ENCODE measurements at places on chromosomes 3 and 15.

DNA sequence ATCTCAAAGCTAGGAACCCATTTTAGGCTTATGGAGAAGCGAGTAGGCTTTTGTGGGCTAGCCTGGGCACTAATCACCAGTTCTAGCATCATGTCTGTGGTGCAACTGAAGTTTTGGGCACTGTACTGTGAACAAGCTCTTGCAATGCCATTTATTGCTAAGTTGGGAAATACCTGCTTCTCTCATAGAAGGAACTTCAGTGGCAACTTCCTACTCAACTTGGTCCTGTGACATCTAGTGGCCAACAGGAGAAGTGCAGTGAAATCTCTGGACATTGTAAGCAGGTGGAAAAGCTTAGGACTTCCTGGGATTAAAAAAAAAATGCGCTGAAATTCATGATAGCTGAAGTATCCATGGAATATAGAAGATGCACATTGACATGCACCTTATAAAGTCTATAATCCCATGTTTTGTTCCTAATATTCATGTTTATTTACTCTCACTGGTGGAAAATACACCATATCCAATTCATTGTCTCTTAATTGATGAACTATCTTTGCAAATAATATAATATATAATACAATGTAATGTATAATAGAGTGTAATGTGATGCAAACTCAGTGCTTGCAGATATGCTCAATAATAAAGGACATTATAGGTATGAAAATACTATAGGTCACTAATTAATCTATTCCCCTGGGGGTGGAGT, 6.5 kb upstream of the ALDH1A3 start:
- DNase-seq, result peak; percentile 87

GRCh38 chr3:52167240-52167639, 13.0 kb upstream of the POC1A start:
- no peak for DNase-seq

- DNase-seq, result no peak
These were observed 120.5 kb downstream of the XXYLT1 start for GRCh38 chr3:195150181-195151118.

DNA sequence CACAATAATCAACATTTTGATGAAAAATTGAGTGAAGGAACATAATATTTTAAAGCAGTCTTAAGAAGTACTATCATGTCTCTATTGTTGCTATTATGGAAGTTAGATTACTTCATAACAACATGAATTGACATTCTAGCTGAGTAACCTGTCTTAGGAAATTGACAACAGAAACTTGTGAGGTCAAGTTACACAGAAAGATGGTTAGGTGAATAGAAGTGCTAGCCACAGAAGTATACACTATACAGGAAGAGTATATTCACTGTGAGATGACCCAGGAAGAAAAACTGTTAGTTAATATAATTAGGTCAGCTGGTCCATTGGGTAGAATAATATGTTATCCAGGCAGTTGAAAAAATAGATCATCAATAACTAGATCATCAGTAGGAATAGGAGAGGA, 31.2 kb downstream of the MLF1 start:
- no peak for DNase-seq

GRCh38 chr3:196740481-196741248, 1.0 kb downstream of the PAK2 start:
- DNase-seq, result peak; percentile 63

- DNase-seq, result peak; percentile 82
These were observed 34.3 kb downstream of the PRR23E start for GRCh38 chr3:127226946-127227842.

DNA sequence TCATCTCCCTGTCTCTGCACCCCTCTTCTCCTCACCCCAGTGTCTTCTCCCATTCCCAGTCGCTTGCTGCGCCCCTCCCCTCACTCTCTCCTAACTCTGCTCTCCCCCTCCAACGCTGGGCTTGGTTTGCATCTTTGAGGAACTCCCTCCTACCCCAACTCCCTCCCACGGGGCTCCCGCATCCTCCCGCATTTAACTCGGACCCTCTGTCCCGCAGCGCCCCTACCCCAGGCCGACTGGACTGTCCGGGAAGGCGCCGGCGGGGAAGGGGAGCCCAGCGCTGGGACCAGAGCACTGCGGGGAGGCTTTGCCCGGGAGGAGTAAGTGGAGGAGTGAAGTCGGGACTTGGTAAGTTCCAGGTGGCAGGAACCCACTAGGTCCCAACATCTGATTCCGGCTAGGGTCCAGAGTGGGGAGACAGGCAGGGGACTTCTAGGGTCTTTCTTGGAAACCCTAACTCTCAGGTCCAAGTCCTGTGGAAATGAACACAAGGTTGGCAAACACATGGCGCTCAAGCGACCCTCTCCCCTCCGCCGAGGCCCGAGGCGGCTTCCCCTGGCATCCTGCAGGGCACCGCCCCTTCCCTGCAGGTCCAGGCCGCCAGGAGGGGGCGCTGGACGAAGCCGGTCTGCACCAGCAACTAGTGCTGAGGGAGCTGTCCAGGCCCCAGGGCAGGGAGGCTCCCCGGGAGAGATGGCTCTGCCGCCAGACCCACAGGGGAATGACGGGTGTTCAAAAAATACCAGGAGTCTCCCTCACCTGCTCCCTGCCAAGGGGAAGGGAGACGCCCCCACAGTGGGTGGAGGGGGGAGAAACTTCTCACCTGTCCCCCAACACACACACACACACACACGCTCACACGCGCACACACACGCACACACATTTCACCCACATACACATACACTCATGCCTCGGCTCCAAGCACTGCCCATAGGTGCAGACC, 53.2 kb downstream of the LHFPL4 start:
- no peak for DNase-seq

GRCh38 chr3:113125951-113126350, 85.4 kb upstream of the BOC start:
- no peak for DNase-seq

DNA sequence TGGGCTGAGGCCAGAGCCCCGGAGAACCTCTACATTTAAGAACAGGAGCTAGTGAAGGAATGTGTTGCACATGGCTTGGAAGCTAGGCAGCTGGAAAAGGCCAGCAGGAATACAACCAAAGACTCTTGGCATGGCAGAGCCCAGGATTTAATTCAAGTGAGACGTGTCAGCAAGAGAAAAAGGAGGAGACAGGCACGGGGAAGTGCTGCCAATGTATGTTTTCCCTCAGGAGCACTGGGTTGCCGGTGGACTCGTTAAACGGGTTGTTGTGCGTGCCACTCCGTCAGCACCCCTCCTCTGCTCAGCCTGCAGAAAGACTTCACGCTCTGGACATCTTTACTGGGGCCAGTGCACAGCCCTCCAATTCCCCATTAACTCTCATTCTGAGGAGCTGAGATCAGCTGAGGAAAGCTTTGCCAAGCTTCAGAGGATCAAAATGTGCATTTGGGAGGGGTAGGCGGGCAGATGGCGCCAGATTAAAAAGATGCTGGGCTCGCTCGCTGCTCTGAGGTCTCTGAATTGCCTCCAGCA, 103.7 kb downstream of the PDZRN3 start:
- no peak for DNase-seq

GRCh38 chr3:69385723-69386555, at the start of gene FRMD4B:
TSS of gene FRMD4B (minus strand) at chr3:69386088. CDS start at chr3:69385989, 99 bp downstream.
- DNase-seq, result peak; percentile 64

DNA sequence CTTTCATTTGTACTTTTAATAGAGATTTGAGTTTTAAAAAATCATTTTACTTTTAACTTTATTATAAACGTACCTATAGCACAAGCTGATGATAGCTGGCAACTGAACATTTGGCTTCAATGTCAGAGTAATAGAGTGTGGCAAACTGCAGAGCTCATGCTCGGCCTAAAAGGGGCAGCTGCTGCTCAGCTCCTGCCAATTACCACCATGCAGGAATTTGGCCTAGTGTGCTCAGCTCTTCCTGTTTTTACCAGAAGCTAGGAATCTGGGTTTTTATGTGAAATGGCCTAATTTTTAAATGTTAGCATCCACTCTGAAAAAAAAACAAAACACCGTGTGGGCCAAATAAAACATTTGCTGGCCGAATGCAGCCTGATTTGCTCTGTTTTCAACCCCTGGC, 1.8 kb downstream of the IFT122 start:
- DNase-seq, result no peak

GRCh38 chr3:186515125-186515524, 29.1 kb downstream of the CRYGS start:
- no peak for DNase-seq

- DNase-seq, result no peak
These were observed 62.6 kb upstream of the PDZRN3 start for GRCh38 chr3:73687106-73688004.

DNA sequence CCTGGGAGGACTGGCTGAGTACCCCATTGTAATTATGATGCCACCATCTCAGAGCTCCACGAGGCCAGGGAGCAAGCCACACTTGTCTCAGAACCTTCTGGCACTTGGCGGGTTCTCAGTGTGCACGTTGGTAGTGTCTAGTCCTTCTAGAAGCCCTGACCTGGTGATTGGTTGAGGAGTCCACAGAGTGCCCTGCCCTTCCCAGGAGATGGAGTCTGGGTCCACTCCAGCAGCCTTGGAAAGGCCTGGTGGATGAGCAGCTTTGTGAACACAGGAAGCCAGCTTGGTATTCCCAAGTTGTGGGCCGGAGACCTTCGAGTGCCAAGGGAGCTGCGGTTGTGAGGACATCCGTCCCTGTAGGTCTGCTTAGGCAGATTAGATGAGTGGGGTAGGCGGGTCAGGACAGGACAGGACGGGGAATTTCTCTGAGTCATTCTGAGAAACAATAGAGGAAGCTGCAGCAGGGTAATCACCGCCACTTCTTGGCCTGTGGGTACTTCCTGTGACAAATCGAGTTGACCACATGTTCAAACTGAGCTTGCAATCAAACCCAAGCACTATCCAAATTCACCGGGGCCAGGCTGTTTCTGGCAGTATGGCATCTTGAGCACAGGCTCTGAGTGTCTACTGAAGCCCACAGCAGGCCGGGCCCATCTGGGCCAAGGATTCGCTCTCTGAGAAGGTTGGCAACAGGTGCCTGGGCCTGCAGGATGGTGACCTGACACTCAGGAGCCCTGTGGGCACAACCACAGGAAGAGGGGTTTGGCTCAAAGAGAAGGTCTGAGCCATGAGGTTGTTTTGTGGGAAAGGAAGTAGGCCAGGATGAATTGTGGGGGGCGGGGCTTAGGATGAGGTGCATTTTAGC, 71.5 kb upstream of the PLXNA1 start:
- DNase-seq, result peak; percentile 99

- no peak for DNase-seq
These were observed 10.3 kb downstream of the RPS17 start for GRCh38 chr15:82530006-82530405.

DNA sequence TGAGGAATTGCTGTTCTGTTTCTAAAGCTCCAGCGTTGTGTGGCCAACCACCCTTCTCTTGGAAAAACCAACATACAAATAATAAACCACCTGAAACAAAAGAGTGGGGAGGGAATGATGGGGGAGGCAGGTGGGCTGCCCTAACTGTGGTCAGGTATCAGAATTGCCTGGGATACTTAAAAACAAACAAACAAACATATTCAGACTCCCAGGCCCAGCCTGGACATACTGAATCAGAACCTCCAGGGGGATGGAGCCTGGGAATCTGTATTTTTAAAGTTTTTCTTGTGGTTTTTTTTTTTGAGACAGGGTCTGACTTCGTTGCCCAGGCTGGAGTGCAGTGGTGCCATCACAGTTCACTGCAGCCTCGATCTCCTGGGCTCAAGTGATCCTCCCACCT, 4.4 kb downstream of the SLC6A6 start:
- DNase-seq, result no peak

DNA sequence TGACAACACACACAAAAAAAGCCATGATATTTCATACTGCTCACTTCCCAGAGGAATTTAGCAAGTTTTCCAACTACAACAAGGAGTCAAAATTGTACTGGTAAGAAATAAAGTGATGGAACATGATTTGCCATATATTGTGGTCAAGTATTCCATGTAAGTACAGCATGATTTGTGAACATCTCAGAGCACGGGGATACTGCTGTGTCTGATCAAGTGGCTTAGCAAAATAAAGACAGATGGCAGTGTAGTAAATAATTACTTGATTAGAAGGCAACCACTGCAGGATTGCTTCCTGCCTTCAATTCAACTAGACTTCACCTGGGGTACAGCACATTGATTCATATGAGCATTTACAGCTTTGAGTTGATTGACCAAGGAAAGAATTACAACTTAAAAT, 51.6 kb upstream of the DUT start:
- no peak for DNase-seq

DNA sequence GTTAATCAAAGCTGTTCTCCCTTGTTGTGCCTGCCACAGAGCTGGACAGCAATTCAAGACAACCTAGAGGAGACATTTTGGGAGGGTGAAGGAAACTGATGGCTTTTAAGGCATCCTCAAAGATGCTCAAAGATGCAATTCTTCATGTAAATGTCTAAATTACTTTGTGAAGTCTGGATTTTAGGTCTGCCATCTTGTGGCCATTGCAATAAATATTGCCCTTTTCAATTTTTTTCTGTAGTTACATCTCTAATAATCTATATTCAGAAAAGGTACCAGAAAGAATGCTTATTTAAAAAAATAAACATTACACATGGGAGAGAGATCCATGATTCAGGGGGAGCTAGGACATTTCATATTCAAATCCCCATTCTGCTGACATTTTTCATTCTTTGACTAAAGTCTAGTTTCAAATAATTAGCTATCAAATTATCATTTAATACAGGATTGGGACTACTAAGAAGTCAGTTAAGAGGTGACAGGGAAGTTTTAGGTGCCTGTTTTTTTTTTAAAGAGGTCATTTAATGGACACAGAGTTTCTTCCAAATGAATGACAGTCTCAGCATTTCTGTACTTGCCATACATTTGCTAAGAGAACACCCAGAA, 259.8 kb upstream of the WNT5A start:
- peak; percentile 9 for DNase-seq

DNA sequence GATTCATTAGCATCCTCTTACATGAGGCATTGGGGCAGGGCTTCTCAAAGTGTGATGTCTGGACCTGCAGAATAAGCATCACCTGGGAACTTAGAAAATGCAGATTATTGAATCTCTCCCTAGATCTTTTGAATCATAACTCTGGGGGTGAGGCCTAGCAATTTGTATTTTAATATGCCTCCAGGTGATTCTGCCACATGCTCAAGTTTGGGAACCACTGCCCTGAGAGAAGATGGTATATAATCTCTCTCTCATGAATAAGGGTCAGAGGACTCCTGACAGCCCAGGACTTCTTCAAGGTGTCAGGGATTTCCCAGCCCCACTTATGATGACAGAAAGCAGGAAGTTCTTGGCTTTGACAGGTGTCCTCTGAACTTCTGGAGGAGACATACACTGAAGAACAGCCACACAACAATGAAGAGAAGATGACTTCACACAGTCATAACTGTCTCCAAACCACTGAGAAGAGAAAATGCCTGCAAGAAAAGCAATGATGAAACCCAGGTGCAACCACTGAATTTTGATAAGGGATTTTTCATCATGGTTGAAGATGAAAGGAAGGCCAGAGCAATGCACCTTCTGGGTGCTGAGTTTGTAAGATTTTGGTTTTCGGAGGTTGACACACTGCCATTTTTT, 211.9 kb upstream of the MRPL3 start:
- DNase-seq, result no peak

- DNase-seq, result no peak
These were observed 266.2 kb upstream of the TPRG1 start for GRCh38 chr3:188905547-188905946.

Measured in SW480 (cell line).